ENCODE measurements at places on chromosomes 6 and 20. TPM values are rescaled to one million over a fixed set of nuclear protein-coding genes. Genes with fewer than 3 reads are reported as not detected.

Gene COL20A1
- 2.0 TPM for total RNA-seq

Gene KIAA1755
- 1.3 TPM for total RNA-seq

Gene LATS1
- 24.0 TPM for total RNA-seq

Gene TOX2
- total RNA-seq: 0.89 TPM

Gene TRIM40
- not detected for total RNA-seq

Gene SOBP
- 5.9 TPM for total RNA-seq

Gene HLA-DOB
- total RNA-seq: 0.69 TPM

Gene TRIM38
- total RNA-seq: 8.7 TPM

Gene NNAT
- total RNA-seq: 22.0 TPM

Gene PRDM13
- total RNA-seq: not detected

Gene WASF1
- 7.1 TPM for total RNA-seq

Gene EPHA7
- 2.3 TPM for total RNA-seq

Gene F13A1
- 106 TPM for total RNA-seq

Gene TMEM74B
- 2.5 TPM for total RNA-seq

Gene SLC26A8
- total RNA-seq: 0.20 TPM

Gene TUBB2B
- 17.8 TPM for total RNA-seq

Gene HTR1B
- 0.10 TPM for total RNA-seq

Gene FHL5
- total RNA-seq: 1.5 TPM

Gene EEF1A1
- total RNA-seq: 15,649 TPM

Gene ZSCAN31
- total RNA-seq: 10.1 TPM

Gene TINAG
- 0.20 TPM for total RNA-seq

Gene C20orf202
- total RNA-seq: 0.69 TPM

Gene SNPH
- 1.2 TPM for total RNA-seq
